ENCODE measurements at places on chromosomes 1 and 21.

- peak; percentile 43 for DNase-seq
Measured at GRCh38 chr1:157580179-157580827, 17.6 kb downstream of the FCRL4 start.

- DNase-seq: no peak
Measured at GRCh38 chr1:41919764-41920397, 1.2 kb upstream of the HIVEP3 start.

DNA sequence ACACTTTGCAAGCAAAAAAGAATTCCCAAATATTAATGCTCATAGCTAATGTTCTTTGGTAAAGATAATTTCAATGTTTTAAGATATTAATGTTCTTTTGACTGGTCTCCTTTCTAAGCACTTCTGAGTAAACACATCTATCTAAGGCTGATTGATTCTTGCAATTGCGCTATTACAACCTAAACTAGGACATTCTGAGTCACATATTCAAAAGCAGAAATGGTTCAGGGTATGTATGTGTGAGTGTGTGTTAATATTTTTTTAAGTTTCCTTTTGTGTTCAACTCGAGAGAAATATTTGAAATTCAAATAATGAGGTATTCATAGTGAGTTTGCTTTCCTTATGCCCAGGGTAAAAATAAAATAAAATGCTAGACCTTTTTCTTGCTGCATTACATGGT, 203.6 kb upstream of the GRIK3 start:
- DNase-seq: no peak

- DNase-seq: no peak
Measured at GRCh38 chr21:41048145-41048544, 119.8 kb upstream of the BACE2 start.

DNA sequence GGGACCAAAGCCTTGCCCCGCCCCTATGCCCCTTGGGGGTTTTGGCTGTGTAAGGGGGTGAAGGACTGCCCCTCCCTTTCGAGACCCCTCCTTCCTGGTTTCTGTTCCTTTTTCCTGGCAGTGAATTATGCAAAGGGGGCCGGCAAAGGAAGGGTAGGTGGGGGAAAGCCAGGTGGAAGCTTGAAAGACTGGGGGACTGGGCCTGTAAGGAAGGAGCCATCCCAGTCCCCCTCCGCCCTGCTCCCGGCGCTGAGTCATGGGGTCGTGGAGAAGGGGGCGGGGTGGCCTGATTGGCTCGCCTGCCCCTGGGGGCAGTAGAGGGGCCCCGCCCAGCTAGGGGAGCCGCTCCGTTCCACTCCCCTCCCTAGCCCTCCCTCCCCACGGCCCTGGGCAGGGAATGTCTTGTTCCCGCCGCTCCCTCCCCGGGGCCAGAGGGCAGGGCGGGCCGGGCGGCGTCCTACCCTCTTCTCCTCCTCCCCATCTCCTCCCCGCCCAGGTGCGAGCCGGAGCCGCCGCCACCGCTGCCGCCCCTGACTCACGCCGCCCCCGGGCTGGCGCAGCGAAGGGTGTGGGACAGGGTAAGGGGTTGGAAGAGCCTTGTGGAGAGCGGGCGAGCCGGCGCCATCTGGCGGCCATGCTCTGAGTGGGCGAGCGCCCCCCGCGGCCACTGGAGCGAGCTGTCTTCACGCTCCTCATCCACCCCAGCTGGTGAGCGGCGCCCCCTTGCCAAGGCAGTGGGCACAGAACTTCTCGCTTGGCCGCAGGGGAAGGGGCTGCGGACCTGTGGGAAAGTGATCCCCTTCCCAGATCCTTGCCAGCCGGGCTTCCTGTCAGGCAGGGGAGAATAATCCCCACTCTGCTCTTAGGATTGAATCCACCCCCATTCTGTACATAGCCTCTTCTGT, 14.7 kb downstream of the ZBTB7B start:
- DNase-seq: peak; percentile 78

DNA sequence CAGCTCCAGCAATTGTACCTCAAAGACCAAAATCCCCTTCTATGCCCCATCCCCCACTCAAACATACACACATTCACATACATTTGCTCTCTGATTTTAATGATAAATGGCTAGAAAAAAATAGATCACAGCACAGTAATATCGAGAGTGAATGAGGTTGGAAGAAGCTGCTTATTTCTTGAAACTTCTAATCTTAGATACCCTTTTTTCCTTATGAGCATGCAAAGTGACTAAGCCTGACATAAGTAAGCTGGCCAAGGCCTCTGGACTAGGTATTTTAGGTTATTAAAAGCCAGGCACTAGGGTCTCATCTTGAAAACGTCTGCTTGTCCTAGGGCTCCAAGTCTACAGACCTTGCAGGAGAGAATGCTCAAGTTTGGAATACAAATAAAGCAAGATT, 133.6 kb downstream of the TGFBR3 start:
- no peak for DNase-seq

Measured in right renal pelvis (tissue), 4 donors.